ENCODE measurements at places on chromosomes 13 and 19.

DNA sequence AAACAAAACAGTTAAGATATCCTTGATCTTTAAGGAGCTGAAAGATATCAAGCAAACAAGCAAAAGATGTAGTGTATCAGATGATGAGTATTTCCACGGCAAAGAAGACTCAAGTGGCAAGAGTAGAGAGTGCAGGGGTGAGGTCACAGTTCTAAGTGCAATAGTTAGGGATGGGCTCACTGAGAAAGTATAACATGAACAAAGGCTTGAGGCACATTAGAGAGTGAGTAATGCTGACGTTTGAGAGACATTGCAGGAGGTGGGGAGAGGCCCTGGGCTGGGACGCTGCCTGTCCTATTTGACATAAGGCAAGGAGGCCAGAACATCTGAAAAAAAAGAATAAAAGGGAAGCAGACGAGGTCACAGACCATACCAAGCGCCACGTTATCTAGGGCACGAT lies 1.4 kb downstream of the DUXA start:
- no peak for DNase-seq

DNA sequence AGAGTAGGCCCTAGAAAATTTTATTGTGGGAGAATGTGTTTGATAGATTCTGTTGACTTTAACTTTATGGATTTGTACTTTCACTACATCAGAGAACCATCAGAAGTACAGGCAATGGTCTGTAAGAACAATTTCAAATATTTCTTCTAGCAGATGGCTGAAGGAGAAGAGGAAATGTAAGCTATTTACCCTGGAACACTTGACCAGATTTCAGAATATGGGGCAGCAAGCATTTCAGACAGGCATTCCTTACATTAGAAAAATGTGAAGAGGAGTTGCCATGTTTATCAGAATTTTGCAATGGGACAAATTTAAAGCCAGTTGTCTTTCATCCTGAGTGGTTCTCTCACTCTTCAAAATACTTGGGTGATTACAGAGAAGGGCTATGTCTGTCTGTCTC lies 7.5 kb downstream of the FRY start:
- DNase-seq = no peak

DNA sequence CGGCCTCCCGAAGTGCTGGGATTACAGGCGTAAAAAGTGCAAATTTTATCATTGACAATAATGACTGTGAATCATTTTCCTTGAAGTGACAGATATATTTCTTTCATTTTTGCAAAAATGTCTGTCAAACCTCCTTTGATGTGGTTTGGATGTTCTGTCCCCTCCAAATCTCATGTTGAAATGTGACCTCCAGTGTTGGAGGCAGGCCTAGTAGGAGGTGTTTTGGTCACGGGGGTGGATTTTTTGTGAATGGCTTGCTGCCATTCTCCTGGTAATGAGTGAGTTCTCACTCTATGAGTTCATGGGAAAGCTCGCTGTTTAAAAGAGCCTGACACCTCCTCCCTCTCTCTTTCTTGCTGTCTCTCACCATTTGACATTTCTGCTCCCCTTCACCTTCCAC lies 5.5 kb upstream of the SLC1A6 start:
- DNase-seq = no peak

DNA sequence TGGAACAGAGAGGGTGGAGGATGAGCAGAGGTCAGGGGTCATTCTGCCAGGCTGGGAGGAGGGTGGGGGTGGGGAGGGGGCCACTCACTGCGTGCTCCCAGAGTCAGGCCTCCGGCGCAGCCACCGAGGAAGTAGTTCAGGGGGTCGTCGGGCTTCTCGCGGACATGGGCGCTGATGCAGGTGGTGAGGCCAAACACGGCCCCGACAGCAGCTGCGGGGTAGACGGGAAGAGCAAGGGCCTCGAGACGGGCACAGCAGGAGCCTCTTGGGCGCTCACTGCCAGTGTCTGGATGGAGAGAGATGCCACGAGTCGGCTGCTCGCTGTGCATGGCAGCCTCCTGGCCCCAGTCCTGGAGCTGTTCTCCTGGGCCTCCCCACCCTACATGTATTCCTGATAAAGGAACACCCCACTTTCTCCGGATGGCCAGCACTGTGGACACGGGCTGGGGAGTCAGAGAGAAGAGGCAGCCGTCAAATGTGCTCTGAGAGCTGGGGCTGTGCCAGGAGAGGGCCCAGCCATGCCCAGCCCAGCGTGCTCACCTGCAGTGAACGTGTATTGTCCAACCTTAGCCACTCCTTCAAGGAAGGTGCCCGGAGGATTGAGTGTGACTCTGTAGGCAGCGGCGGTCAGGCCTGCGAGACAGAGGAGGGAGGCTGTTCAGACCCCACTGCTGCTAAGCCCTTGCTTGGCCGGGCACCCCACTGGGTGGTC lies 7.1 kb downstream of the NDUFA11 start:
- no peak for DNase-seq

DNA sequence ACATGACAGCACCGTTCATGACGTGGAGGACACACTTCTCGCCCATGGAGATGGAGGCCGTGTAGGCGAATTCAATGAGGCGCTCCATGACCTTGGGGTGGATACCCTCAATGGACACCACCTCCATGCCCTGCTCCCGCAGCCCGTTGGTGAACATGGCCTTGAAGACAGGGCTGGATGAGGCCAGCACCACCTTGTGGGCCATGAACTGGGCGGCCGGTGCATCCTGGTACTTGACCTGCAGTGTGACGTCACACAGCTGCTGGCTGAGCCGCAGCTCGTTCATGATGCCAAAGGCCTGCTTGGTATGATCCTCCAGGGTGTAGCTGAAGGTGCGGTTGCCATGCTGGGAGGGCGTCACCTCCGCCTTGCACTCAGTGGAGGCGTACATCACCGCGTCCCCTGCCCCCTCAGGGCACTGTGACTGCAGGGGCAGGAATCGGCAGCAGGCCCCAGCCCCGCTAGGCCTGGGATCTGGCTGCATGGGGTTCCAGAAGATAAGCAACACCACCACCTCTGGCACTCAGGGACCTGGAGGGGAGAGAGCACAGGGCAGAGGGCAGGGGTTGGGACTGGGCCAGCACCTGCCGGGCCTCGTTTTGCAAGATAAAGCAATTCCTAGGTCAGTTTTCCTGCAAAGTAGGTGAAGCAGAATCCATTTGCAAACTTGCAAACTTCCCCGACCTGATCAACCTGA lies 3.5 kb downstream of the KEAP1 start:
- no peak for DNase-seq

DNA sequence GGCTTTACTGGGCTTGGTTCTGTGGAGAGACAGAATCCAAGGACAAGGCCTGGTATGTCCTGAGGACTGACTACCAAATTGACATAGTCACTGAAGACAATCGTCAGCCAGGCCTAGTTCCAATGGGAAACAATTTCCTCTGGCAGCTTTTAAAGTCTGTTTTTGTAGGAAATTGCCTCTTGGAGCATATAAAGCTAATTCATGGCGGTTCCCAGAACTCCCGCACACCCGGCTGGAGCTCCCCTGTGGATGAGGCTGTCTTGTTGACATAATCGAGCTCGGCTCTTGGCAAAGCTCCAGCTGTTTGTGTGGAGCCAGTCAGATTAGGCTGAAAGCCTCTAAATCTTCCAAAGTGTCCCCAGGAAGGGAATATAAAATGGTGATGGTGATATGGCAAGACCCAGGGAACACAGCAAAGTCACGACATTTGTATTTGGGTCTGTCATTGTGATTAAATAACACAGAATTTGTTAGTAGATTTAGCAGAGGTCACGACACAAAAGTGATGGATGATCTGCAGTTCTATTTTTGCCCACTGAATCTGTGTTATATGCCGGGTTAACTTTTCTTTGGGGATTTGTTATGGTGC lies 395.0 kb downstream of the PCDH9 start:
- peak; percentile 25 for DNase-seq

DNA sequence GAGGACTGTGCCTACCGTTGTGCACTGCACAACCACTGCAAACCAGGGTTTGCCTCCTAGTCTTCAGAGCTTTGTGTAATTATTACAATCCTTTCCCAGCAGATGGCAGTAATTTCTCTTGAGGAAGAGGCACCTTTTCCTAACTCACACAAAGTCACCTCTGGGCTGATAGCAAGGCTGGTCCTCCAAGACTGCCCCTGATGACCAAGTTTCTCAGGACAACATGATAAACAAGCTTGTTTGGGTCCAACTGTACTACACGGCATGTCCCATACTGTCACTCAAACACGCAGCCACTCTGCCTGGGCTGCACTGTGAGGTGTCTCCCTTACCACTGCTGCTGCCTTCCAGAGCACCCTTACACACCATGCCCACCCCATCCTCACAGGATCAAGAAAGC lies 39.3 kb downstream of the RFXAP start:
- DNase-seq = peak; percentile 71

DNA sequence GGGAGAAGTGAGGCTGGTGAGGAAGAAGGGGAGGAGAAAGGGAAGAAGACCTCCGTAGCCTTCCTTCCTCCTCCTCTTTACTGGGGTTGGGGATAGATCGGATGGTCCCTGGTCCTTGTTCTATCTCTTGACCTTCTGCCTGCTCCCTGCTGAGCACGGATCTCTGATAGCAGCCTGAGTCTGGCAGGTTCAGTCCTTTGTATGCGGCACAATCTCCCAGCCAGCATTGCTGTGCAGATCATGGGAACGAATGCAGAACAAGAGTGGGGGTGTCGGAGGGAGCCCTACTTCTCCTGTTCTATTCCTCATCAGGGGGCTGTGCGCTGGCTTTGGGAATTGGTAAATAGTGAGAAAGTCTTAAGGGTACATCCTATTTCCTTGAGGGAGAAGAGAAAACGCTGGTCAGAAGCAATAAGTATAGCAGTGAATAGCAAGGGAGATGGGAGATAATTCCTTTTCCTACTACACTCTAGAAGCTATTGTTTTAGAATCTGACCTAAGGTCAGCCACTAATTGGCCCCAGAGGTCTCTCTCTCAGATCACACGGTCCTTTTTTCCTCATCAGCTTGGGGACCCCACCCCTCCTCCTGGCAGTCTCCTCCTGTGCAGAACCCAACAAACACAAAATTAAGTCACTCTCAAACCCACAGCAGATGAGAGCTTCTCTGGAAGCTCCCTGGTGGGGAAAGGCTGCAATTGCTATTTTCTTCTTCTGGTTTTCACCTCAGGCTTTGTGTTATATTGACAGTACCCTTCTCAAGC lies 41.0 kb downstream of the KL start:
- peak; percentile 16 for DNase-seq

GRCh38 chr19:52963247-52963618 lies 552 bp upstream of the ZNF816 start:
- DNase-seq = no peak

- DNase-seq = no peak
Observed at GRCh38 chr13:110469597-110469996, 91.9 kb downstream of the RAB20 start.

DNA sequence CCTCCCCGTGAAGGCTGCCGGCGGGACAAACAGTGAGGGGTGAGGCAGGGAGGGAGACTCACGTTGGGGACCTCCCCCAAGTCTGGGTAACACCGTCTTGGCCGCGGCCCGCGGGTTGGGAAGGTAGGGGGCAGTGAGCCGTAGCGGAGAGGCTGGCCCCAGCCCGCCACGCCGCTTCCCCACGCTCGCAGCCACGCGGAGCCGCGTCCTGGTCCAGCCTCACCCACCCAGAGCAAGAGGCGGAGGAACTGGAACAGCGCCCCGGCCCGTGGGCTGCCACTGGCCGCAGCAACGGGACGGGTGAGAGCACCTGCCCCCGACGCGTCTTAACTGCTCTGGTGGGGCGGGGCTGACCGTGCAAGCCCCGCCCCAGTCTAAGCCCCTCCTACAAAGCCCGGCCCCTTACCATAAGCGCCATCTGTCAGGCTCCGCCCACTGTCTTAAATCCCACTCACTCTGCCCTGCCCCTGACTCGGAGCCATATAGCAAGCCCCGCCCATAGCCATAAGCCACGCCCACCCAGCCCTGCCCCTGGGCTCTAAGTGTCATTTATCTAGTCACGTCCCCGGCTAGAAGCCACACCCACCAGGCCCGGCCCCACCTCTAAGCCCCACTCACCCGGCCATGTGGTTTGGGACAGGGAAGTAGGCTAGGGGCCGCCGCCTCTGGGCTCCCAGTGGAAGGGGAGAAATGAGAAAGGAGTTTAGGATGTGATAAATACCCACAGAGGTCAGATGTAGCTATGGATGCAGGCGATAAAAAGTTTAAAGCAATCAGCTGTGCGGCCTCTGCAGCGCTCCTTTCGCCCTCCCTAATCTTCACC lies 2.1 kb upstream of the CCL25 start:
- peak; percentile 44 for DNase-seq

GRCh38 chr13:32426990-32427851 lies 709 bp downstream of the N4BP2L1 start:
- no peak for DNase-seq

- no peak for DNase-seq
Observed at GRCh38 chr19:31648347-31648746, 299.1 kb upstream of the TSHZ3 start.

Measured in kidney capillary endothelial cell (primary cell).